Pancreas (tissue), 10 donors: ENCODE measurements at places on chromosomes 2 and 18.

GRCh38 chr2:233258211-233258610 lies 6.7 kb downstream of the ATG16L1 start:
- no peak for DNase-seq

DNA sequence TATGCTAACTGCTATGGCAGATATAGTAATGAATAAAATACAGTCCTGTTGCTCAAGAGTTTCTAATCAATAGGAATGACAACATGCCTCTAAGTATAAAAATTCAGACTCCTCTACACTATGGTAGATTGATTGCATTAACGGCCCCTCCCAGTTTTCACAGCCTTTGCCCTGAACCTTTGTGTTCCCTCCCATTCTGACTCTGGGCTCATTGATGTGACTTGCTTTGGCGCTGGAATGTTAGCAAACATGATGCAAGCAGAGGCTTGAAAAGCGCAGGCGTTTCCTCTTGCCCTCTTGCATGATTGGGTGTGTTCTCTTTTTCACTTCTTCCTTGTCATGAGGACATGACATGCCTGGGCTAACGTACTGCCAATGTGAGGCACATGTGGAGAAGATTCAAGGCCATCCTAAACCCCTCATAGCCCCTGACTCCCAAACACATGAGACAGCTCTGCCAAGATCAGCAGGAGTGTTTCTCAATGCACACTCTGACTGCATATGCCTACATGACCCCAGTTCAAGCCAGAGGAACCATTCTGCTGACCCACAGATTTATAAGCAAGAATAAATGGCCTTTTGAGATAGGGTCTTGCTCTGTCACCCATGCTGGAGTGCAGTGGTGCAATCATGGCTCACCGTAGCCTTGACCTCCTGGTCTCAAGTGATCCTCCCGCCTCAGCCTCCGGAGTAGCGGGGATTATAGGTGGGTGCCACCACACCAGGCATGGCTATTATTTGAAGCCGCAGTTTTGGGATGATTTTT lies 49.7 kb upstream of the CD28 start:
- no peak for DNase-seq

DNA sequence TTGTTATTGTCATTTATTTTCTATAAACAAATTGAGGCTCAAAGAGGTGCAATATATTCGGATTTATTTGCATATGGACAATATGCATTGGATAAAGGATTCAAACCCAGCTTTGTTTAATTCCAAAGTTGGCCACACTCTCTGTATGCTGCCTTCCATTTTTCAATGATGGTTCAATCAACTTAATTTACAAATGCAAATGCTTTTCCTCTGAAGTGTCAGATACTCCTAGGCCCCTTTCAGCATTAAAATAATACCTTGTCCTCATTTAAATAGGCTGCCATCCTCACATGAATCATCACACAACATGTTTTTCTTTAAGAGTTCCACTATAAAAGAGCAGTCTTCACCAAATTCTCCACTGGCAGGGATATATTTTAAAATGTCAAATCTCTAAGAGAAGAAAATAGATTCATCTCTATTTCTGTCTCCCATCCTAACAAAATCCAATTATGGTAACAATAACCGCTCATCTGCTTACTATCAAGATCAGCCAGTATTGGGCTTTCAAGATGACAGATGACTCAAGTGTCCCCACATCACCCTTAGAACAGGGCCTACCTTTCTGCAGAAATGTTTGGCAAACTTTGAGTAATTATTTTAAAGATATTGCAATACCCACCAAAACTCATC lies 114.8 kb downstream of the SCG2 start:
- no peak for DNase-seq

GRCh38 chr18:66838340-66838987 lies 234.6 kb upstream of the CDH19 start:
- DNase-seq: no peak

DNA sequence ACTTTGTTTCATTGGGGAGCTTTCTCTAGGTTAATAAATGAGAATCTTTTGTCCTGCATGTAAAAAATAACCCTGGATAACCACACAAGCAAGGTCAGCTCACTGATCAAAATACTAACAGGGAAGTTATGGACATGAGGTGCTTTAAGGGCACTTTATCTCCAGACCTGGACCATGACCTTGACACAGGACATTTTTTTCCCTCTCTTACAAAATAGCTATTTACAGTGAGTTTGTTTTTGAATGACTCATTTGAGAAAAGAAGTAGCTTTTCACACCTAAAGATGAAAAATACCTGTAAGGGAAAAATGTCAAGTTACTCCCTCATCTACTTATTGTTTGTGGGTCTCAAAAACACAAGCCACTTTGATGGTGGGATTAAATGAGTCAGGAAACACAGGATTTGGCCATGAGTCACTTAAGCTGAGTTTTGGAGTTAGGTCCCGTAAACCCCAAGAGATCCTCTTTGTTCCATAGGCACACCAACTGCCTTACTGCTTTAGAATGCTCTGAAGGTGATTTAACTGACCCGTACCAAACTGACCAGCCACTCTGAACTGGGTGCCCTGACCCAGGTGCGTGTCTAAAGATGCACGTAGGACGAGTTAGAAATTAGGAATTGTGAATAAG lies 479.3 kb upstream of the NXPH2 start:
- DNase-seq: no peak

DNA sequence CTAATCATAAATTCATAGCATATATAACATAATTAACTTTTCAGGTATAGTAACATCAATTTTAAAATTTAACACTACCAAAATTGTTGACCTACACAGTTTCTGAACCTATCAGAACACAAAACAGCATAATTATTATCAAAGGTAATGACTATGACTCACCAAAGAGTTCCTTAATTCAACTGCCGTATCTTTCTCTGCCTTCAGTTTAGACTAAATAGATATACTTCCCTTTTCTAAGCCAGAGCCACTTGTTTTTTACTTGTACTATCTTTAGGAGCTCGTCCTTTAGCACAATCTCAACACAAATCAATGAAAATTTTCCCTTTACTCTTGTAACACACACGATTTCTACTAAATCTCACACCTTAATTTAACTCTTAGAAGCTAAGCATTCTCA lies 54.4 kb downstream of the CCDC88A start:
- DNase-seq: no peak

DNA sequence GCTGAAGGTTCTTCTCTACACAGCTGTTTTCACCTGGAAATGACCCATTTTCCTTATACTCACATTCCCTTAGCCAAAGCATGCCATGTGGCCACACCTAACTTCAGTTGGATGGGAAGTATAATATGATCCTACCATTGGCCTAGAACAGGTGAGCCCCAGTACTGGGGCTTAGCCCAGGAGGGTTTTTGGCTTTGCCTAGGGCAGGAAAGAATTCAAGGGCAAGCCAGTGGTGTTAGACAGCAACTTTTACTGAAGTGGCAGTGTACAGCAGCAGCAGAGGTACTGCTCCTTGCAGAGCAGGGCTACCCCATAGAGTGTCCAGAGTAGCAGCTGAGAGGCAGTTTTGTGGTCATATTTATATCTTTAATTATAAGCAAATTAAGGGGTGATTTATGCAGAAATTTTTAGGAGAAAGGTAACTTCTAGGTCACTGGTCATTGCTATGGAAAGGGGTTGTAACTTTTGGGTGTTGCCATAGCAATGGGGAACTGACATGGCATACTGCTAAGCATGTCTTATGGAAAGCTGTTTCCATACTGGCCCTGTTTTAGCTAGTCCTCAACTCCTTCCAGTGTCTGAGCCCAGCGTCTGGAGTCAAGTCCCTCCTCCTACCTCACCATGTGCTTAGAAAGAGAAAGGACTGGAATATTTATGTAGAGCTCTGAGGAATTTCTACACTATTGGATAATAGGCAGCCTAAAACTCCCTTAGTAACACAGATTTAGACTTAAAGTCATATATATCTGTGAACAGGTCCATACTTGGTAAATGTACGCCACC lies 109.0 kb upstream of the DTNA start:
- no peak for DNase-seq
